ENCODE measurements at places on chromosomes 5 and 9. TPM values are rescaled to one million over a fixed set of nuclear protein-coding genes. Genes with fewer than 3 reads are reported as not detected.

DNA sequence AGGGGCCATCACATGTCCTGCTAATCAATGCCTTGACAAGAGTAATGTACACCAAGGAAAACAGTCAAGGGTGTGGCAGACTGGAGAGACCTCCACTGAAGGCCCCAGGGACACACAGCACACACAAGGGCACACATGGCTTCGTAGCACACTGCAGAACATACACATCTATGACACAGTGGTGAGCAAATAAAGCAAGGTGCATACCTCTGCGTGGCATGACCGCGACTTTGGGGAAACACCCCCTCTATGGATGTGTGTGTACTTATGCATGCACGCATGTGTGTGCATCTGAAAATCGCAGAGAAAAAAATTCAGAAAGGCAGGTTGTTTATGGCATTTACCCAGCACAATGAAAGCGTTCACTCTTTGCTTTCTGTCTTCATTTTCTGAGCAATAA, 20.5 kb downstream of the SEMA4D start:
- no peak for DNase-seq

DNA sequence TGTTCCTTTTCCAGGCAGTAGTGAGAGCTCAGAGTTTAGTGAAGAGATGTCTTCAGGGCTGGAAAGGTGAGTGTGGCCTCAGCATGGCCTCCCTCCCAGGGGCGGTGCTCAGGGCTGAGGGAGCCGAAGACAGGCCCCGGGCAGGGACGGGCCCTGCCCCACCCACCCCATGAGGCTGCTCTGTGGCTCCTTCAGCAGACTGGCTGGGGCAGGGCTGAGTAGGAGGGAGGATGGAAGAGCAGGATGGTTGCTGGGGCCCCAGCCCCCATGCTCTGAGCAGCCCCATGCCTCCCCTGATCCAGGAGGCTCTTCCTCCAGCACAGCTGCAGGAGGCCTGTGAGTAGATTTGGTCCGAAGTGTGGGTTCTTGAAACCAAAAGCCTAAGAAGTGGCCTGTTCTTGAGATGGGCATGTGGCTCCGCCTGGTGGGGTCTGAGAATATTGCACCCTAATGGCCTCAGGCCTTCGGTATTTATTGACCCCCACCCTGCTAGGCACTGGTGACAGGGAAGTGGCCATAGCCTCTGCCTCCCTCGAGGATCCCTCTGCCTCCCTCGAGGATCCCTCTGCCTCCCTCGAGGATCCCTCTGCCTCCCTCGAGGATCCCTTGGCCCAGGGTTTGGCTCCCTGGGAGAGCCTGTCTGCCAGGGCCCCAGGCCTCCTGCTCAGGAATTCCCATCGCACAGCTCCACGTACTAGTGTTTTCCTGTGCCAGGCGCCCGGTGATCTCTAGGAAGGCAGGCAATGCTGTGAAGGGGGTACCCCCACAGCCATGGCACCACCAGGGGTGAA, 65.4 kb upstream of the GARNL3 start:
- DNase-seq = peak; percentile 94

GRCh38 chr5:107381189-107381856, 289.4 kb downstream of the EFNA5 start:
- peak; percentile 41 for DNase-seq

- no peak for DNase-seq
Measured at GRCh38 chr9:131714161-131714646, 25.7 kb downstream of the RAPGEF1 start.

DNA sequence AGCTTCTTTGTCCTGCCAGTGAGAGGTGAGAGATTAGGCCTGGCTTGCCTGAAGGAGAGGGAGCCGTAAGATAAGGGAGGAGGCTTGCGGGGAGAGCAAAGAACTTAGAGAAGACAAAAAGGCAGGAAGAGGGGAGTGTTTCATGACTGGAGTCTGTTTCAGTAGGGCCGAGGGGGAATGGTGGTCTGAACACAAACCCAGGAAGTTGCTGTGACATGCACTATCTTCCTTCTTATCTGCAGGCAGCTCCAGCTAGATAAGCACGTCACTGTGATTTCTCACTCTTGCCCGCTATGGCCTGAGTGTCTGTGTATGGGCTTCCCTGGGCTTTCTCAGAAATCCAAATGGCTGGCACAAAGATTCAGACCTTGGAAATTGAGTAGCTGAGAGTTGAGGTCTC, 307.5 kb upstream of the CLINT1 start:
- peak; percentile 9 for DNase-seq

GRCh38 chr5:62419609-62420008, 7.0 kb downstream of the IPO11 start:
- DNase-seq = no peak

GRCh38 chr5:171785517-171785916, at the start of gene SMIM23:
Gene SMIM23, plus strand, starts transcription at chr5:171785817. Its CDS starts 55 bp downstream, at chr5:171785872.
- DNase-seq = no peak

- no peak for DNase-seq
Measured at GRCh38 chr9:79735023-79735779, 163.4 kb downstream of the TLE4 start.

GRCh38 chr5:91049800-91050199, 333.3 kb downstream of the ARRDC3 start:
- DNase-seq = no peak

- no peak for DNase-seq
Measured at GRCh38 chr9:104934691-104935500, 6.9 kb upstream of the ABCA1 start.

DNA sequence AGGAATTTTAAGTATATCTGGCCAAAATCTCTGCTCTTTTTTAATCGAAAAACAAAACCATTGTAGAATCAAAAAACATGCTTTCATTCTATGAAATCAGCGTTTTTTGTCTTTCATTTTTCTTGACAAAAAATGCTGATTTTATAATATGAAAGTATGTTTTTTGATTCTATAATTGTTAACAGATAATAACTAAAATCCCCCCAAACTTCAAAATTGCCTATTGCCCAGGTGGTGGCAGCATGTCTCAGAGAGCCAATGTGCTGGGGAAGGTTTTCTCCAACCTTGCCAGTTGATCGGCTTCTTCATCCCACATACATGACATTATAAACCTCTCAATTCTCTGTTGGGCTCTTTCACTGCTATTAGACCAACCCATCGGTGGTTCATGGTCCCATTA, 5.1 kb upstream of the SMIM15 start:
- peak; percentile 33 for DNase-seq

DNA sequence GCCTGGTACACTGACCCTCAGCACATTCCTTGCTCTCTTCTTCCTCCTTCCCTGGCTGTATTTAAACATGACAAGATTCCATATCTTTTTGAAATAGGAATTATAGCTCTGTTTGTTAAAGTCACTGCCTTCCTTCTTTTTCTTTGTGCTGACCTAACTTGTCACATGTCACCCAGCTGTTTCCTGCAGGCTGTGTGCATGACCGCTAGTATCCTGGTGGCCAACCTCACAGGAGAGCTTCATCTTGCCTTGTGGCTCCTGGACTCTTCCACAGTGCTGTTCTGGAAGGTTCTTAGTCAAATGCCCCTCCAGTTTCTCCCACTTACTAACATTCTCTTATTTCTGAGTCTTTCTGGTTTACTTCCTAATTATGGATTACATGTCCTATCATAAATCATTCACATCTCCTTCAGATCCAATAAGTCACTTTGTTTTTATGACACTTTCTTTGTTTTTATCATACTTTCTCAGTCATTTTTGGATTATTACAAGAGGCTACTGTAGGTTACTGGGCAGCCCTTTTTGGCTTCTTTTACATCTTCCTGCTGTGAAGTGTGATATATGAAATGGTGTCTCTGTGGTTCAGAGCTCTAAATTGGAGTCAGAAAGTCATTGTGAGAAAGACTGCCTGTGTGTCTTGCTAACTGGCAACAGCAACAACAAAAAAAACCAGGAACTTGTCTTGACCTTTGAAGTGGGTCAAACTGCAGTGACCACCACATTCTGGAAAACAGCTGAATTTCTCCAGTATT, 463.6 kb upstream of the DAP start:
- no peak for DNase-seq

DNA sequence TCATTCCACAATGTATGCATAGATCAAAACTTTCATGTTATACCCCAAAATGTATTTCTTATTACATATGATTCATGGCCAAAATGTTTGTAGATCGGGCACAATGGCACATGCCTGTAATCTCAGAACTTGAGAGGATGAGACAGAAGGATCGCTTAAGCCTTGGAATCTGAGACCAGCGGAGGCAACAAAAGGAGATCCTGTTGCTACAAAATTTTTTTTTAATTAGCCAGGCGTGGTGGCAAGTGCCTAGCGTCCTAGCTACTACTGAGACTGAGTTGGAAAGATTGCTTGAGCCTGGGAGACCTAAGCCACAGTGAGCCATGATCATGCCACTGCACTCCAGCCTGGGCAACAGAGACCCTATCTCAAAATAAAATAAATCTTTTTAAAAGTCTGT, 89.9 kb downstream of the MAPKAP1 start:
- no peak for DNase-seq

GRCh38 chr5:110790673-110791072, 51.9 kb downstream of the SLC25A46 start:
- no peak for DNase-seq

DNA sequence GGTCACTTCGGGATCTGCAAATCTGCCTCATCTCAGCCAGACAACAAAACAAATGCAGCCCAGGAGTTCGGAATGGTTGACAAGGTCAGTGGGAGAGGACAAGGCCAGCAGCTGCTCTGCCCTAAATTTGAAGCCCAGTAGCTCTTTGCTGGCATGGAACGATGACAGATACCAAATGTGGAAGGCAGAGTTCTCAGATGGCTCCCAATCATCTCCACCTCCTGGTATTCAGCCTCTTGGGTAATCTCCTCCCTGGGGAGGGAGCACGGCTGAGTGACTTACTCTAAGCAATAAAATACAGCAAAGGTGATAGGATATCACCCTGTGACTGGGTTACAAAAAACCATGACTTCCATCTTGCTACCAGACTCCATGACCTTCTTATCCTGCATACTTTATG, 172.8 kb downstream of the ENTREP1 start:
- DNase-seq = no peak

DNA sequence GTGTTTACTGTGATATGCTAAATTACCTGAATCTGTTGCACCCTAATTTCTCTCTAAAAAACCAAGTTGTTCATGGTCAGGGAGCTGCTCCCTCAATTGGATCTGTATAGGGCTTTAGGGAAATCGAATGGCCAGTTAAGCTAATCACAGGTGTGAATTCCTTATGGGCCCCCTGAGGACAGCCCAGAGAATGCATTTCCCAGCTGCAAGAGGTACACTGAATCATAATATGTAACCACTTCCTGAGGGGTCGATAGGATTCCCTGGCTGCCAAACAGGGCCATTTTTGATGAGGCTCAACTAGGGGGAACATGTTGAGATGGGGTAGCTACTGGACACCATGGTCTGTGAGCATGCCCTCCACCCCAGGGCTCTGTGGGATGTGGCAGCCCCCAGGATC, 478.6 kb downstream of the CCDC171 start:
- no peak for DNase-seq

- DNase-seq = no peak
Measured at GRCh38 chr9:2933165-2934095, 89.5 kb upstream of the PUM3 start.

DNA sequence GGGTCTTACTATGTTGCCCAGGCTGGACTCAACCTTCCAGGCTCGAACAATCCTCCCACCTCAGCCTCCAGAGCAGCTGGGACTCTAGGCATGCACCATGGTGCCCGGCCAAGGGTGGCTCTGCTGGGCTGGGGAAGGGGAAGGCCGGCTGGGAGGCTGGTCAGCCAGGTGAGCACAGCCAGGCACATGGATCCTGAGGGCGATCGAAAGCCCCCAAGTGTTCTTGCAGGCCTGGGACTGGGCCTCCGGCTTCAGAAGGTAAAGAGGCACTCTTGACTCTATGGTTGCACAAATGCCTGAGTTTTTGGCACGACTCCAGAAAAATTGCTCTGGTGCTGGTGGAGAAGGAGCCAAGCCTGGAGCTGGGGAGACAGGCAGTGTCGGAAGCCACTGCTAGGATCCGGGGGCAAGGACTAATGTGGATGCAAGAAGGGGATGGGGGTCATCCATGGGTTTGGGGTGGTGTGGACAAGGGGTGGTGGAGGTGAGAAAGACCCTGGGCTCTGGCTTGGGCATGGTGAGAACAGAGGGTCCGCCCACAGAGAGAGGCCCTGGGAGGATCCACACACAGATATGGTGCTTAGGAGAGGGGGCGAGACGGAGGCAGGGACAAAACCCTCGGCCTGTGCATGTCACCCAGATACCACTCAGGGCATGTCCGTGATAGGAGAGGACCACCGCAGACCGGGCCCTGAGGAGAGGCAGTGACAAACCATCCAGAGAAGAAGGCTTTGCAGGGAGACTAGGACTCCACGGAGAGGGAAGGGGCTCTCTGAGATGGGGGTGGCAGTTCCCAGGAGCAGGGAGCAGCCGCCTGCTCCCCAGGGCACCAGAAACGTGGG, 51.1 kb upstream of the COL5A1 start:
- DNase-seq = no peak

DNA sequence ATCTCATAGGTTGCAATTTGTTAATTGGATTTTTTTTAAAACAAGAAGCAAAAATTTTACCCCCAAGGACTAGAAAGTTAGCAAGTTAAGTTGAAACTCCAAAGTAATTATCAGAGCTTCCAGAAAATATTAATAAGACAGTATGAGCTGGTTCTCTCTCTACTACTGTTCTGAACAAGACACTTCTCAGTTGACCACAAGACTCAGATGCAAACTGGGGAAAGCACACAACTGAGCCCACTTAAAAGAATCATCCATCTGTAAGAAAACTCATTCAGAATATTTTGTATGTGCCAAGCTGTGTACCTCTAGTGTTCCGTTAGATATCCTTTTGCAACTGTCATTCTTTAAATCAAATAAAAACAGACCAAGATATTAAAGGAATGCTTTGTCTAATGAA, 60.0 kb downstream of the MAP1B start:
- no peak for DNase-seq

GRCh38 chr9:126395439-126396212, 69.0 kb downstream of the MVB12B start:
- DNase-seq = peak; percentile 36

GRCh38 chr5:169609716-169610115, 26.1 kb downstream of the SPDL1 start:
- no peak for DNase-seq

- DNase-seq = no peak
Measured at GRCh38 chr5:68529581-68529980, 314.0 kb downstream of the PIK3R1 start.

GRCh38 chr5:62268234-62268633, 37.8 kb upstream of the KIF2A start:
- DNase-seq = peak; percentile 73

The FOXD4L6 gene
- polyA plus RNA-seq = 0.03 TPM

The PCDHB3 gene
- polyA plus RNA-seq = not detected

The THBS4 gene
- 1.4 TPM for polyA plus RNA-seq

The ICE1 gene
- polyA plus RNA-seq = 7.8 TPM

The CDK7 gene
- polyA plus RNA-seq = 38.8 TPM

The PCDHGB2 gene
- not detected for polyA plus RNA-seq

The OLFML2A gene
- 6.3 TPM for polyA plus RNA-seq

The PLAC8L1 gene
- not detected for polyA plus RNA-seq

The CCDC171 gene
- polyA plus RNA-seq = 2.1 TPM

The ADRA1B gene
- 0.25 TPM for polyA plus RNA-seq

The WNT8A gene
- not detected for polyA plus RNA-seq

The DPYSL3 gene
- 2.2 TPM for polyA plus RNA-seq

The ANKRD31 gene
- polyA plus RNA-seq = 0.22 TPM

Data from small intestine (tissue), 16 donors.